ENCODE measurements at places on chromosomes 7 and 10.
A peak's percentile ranks its signal among the peaks of the same experiment; 100 is the strongest.

DNA sequence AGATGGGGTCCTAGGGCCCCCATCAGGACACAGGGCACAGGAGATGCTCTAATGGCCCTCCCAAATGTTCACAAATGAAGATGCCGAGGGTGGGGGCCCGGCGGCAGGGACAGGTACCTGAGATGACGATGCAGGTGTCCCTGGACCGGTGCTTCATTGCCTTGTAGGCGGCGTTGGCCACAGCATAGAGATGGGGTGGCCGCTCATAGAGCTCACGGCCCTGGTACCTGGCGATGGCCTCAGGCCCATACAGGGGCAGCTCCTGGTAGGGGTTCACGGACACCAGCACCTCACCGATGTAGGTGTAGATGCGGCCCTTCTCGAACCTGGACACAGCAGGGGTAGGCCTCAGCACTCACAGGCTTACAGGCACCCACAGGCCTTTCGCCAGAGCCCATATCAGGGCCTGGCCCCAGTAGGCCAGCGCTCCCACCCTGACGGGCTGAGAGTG, 2.0 kb downstream of the MYO1G start:
- DNase-seq: no peak

DNA sequence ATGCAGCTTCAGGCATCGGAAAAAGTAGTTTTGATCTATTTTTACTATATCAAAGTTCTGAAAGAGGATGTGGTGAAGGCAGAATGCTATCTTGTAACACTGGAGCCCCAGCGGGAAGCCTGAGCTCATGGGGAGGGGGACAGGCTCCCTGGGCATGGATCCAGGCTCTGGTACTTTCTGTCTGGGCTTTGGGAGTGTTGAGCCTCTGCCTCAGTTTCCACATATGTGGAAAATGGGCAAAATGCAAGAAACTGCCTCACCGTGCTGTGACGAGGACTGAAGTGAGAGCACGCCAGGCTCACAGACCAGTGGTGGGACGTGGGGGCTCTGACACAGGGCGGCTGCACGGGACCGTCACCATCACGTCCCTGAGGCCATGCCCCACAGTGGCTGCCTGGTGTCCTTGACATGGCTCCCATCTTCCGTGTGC, 182.9 kb upstream of the SHH start:
- no peak for DNase-seq

DNA sequence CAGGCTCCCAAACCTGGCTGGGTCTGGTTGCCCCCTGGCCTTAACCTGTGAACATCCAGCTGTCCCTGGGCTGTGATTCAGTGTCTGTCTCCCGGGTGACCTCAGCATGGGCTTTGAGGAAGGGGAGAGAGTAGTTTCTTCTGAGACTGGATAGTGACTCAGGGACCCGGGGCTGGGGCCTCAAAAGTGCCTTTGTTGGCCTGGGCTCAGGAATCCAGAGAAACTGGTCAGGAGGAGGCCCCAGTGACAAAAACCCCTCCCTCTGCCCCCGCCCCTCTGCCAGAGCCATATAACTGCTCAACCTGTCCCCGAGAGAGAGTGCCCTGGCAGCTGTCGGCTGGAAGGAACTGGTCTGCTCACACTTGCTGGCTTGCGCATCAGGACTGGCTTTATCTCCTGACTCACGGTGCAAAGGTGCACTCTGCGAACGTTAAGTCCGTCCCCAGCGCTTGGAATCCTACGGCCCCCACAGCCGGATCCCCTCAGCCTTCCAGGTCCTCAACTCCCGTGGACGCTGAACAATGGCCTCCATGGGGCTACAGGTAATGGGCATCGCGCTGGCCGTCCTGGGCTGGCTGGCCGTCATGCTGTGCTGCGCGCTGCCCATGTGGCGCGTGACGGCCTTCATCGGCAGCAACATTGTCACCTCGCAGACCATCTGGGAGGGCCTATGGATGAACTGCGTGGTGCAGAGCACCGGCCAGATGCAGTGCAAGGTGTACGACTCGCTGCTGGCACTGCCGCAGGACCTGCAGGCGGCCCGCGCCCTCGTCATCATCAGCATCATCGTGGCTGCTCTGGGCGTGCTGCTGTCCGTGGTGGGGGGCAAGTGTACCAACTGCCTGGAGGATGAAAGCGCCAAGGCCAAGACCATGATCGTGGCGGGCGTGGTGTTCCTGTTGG, at the start of gene CLDN4:
CLDN4 (plus strand) TSS at position 316 of the 903 bp plus-strand sequence; CDS start at position 522, 206 bp downstream.
- DNase-seq: no peak

GRCh38 chr7:28291559-28291958, 111.0 kb upstream of the JAZF1 start:
- DNase-seq: no peak

DNA sequence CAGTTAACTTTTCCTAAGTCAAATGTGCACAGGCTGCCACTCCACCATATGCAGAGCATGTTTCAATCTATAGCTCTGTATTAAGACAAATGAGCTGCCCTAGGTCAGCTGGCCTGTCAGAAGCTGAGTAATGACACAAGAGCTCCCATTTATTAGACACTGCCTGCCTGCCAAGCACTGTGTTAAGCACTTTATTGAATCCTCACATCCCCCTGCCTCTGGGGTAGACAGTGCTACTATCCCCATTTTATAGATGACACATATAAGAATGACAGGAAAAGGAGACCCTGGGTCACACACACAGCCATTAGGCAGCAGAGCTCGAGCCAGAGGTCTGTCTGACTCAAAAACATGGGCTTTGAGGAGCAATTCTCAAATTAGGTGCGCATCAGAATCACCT, 179.8 kb upstream of the PDE1C start:
- no peak for DNase-seq

GRCh38 chr10:16001581-16001980, 141.3 kb upstream of the MINDY3 start:
- no peak for DNase-seq

DNA sequence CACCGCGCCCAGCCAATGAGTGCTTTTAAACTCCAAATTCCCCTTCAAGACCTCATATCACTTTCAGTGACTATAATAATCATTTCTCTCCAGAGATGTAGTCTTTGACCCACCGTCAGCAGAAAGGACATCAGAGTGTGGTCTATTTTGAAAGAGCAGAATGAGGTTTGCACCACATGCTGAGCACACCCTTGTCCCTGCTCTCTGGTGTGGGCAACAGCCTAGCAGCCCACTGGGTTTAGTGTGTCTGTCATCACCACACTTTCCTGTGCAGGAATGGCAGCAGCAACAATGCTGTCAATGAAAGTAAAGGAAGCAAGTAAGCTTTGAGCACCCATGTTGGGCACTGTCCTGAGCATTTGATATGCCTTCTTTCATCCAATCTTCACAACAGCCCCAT, 122.4 kb downstream of the PLXNA4 start:
- no peak for DNase-seq

GRCh38 chr7:64180989-64181388, 26.0 kb upstream of the ZNF735 start:
- DNase-seq: no peak

DNA sequence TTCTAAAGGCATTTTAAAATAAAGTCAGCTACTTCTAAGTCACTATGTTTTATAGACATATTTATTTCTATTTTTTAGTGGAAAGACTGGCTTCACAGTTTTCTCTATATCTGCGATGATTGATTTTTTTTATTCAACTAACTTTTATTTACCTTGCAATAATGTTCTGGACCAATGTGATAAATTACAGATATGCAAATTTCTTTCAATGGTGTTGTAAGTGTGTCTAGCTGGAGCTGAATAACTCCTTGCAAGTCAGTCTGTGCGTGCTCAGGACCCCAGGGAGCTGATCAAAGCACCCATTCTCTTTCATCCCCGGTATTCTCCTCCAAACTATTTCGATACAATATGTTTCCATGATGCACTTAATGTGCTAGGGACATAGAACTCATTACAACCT, 9.7 kb downstream of the PTF1A start:
- DNase-seq: no peak

- no peak for DNase-seq
These were observed 9.8 kb downstream of the UCMA start for GRCh38 chr10:13224210-13224995.

- peak; percentile 39 for DNase-seq
These were observed 20.6 kb downstream of the HYAL4 start for GRCh38 chr7:123865517-123866117.

DNA sequence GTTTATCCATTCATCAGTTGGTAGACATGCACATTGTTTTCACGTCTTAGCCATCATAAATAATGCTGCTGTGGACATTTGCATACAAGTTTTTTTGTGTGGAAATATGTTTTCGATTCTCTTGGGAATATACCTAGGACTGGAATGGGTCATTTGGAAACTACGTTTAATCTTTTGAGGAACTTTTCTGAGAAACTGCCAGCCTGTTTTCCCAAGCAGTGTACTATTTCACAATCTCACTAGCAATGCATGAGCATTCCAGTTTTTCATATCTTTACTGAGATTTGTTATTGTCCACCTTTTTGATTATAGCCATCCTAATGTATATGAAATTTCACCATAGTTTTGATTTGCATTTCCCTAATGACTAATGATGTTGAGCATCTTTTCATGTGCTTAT, 95.7 kb upstream of the JAZF1 start:
- DNase-seq: no peak

DNA sequence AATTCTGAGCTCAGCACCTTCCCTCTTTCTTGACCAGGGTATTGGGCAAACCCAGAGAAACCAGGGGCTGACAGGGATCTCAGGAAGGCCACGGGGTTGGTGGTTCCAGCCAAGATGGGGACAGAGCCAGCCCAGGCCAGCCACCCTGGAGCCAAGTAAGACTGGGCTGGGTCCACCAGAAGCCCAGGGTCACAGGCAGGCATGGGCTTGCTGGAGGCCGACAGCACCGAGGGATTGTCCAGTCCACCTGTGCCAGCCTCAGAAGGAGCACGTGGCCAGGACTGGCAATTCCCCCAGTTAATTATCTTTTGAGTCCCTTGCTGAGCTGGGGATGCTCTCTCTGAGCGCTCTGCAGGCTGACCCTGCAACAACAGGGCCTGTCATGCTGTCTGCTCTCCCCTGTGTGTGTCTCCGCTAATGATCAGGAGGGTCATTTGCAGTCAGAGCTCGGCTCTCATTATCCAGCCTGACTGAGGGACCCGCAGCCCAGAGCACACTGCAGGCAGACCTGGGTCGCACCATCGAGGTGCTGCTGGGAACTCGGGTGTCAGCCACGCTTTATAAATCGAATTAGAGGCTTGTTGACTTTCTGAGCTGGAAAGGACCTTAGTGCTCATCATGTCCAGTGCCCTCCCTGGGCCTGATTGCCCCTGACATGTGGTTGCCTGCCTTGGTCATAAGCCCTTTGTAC, 69.5 kb upstream of the PPIF start:
- DNase-seq: peak; percentile 69

GRCh38 chr7:118350260-118350659, 125.8 kb downstream of the ANKRD7 start:
- no peak for DNase-seq

DNA sequence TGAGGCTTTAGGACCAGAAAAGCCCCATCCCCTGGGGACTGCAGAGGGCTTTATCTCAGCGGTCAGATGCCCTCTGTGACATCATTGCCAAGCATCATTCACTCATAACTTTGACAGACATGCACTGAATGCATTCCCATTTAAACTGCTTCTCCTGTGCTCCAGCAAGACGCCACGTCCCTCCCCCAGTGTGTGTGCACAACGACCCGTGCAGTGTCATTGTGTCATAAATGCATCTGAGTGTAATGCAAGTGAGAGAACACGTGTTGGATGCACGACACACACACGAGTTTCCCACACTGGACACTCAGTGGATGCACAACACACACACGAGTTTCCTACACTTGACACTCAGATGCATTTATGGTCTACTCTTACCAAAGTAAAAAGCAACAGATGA, 337.9 kb downstream of the PTPRN2 start:
- no peak for DNase-seq

DNA sequence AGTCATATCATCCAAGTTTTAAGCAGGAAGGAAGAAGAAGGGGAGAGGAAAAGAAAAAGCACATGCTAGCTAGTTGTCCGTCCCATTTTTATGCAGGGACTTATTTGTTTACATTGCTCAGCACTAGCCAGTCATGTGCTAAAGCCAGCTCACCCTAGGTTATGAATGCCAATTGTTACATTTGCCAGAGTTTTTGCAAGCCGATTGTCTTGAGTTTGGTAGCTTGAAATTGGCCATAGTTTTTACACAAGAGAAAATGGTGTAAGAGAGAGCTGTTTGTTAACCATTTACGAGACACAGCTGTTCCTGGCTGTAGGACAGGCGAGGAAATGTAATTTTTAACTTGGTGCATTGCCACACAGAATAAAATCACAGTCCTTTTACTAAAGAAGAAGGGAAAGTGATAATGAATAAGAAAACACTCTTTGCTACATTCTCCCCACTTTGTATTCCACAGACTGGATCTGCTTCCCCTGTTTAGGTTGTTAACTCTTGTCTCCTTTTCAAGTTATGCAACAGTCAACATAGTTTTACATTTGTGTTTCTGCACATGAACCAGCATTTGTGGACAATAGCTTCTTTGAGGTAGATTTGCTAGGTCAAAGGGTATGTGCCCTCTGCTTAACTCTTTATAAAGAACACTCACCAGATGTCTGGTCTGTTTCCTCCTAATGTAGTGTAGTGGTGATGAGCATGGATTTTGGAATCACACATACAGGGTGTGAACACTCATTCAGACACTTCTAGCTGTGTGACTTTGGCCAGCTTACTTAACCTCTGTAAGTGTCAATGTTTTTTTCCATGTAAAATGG, 357.2 kb downstream of the LRMDA start:
- DNase-seq: no peak

GRCh38 chr10:59991661-59992060, 85.3 kb upstream of the CCDC6 start:
- no peak for DNase-seq

DNA sequence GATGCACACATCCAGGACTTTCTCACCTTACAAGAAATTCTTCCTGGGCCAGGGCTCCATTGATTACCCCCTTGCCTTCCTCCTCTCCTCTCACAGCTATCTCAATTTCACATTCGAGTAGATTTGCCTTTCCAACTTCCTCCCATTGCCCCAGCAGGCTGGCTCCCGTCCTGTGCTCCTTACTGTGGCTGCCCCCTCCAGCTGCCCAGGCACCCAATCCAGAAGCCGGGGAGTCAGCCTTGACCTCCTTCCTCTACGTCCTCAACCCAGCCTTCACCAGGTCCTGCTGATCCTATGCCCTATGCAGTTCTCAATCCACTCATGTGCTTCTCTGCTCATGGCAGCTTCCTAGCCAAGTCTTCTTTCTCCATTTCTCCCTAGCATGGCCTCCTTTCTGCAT, 85.7 kb upstream of the GPR26 start:
- no peak for DNase-seq

DNA sequence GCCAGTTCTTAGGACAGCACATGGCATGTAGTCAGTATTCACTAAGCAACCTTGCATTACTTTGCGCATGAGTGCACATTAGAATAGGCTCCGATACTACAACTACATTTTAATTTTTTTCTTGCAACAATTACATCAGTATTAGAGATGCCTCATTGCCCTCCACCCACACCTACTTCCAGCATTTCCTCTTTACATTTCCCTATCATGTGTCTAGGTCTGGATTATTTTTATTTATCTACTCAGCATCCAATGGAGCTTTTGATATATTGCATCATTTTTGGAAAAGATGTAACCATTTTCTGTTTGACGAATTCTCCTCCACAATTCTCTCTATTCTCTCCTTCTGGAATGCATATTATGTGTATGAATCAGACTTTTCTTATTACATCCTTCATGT, 258.2 kb upstream of the GLI3 start:
- DNase-seq: no peak
